ENCODE measurements at places on chromosomes 6 and 20.
A peak's percentile ranks its signal among the peaks of the same experiment; 100 is the strongest.

DNA sequence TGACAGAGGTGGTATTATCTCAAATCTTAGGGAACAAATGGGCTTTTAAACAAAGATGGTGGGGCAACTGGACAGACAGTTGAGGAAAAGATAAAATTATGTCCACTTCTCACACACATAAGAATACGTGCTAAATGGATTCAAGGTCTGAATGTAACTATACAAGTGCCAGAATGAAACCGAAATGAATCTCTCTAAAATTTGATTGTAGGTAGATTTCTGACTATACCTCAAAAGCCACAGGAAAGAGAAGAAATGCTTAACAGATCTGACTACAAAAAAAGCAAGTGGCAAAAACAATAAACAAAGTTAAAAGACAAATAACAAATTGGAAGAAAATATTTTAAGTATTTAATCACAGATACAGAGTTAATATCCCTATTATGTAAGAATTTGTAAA lies 182.7 kb upstream of the OLIG3 start:
- DNase-seq, result no peak

- DNase-seq, result no peak
These were observed 11.8 kb downstream of the SLC17A3 start for GRCh38 chr6:25862199-25862598.

- no peak for DNase-seq
These were observed 38.4 kb downstream of the THBS2 start for GRCh38 chr6:169215201-169215681.

GRCh38 chr6:35299674-35300073 lies 2.1 kb downstream of the DEF6 start:
- DNase-seq, result no peak

DNA sequence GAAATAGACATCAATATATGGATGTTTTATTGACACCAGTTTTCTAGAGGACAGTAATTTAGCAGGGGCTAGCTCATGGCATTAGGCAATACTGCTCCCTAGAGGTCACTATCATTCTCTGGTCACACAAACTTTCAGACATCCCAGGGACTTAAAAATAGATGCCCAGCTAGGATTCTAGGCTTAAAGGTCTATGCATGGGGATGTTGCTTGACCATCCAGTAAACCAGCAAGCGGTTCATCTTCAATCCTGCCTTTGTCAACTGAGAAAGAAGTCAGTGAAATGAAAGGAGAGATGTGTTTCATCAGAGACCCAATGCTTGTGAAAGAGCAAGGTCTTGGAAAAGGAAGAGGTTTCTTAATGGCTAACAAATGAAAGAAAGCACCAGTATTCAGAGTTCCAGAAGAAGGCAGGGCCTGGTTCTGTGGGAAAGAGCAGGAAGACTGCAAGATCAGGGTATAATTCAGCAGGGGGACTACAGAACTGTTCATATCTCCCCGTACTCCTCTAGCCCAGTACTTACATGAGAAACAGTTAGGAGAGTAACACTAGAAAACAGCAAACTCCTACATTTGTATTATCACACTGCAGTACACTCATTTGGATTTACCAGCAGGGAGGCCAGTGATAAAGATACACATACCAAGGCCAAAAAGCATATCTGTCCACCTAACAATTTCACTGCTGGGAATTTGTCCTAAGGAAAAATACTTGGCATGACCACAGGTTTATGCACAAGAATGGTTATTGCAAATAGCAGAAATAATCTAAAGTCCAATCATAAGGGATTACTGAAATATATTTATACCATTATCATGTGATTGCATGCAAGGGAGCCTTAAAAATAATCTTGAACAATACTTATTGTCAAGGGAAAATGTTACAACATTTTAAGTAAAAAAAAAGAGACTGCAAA lies 151.4 kb upstream of the LAMA2 start:
- DNase-seq, result peak; percentile 27

- no peak for DNase-seq
These were observed 143.8 kb downstream of the UNC5CL start for GRCh38 chr6:40894962-40895799.

- DNase-seq, result no peak
These were observed 523 bp upstream of the COX7A2 start for GRCh38 chr6:75244063-75244584.

DNA sequence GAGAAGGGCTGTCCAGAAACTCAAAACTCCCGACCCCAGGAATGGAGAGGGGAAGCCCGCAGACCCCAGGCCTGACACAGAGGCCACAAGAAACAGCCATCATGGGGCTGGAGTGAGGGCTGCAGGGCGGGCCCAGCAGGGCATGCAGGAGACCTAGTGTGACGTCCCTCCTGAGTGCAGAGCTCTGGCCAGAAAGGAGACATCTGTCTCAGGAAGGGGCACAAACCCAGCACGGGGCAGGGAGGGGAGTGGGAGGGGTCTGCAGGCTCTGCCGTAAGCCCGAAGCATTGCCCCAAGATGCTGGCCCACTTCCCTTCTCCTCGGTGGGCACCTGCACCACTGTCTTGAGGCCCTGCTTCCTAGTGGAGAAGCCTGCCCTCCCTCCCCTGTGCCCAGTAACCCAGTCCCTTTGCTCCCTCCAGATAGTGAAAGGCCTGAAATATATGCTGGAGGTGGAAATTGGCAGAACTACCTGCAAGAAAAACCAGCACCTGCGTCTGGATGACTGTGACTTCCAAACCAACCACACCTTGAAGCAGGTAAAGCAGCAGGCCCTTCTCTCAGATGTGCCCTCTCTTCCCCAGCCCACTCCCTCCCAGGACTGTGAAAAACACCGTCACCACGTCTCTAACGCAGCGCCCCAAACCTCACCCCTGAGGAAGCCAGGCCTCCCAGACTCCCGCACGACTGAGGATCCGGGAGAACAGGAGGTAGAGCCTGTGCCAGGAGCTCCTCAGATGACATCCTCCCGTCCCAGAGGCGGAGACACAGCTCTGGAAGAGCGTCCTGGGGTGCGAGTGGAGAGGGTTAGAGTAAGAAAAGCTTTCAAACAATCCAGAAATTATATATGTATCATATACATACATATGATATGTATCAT lies 9.7 kb downstream of the CST7 start:
- DNase-seq, result no peak

- DNase-seq, result no peak
These were observed 81.5 kb downstream of the RTN4IP1 start for GRCh38 chr6:106547601-106548453.

- no peak for DNase-seq
These were observed 148.0 kb downstream of the LRFN2 start for GRCh38 chr6:40439026-40439800.

DNA sequence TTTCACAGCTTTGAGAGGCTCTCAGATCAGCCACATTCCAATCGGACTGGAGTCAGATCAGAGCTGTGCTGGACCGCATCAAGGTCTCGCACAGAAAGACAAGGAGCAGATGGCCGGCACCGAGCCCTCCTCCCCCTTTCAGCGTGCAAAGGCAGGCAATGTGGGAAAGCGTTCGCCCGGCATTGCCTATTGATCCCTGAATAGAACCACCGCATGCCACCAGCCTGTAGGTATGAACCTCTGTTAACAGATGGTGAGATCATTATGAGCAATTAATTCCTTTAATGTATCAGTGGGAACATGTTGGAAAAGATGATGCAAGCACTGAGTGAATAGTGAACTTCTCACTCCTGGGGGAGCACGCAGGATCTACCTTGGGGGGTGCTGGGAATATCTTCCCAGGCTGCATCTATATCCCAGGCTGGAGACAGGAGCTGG lies 117.5 kb upstream of the ID4 start:
- no peak for DNase-seq

GRCh38 chr20:54661880-54662465 lies 186.6 kb downstream of the DOK5 start:
- no peak for DNase-seq

DNA sequence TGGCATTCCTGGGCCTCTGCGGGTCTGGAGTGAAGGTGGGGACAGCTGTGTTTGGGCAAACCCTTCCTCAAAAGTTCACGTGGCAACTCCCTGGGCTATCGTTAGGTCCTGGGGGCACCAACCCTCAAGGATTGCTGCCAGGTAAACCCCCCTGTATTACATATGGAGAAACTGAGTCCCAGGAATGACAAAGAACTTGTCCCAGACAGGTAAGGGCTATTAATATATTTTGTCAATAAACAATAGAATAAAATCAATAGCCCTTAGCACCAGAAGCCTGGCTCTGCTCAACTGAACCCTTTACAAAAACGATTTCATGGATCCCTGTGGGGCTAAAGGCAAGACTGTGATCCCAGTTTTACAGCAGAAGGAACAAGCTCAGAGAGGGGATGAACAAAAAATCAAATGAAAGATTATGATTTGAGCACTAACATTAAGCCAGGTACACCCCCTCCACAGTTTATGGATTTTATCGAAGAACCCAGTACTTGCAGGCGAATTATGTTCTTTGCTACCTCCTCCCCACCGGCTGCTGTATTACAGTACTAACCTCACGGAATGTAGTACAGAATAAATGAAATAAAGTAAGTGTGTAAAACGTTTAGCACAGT lies 2.7 kb downstream of the ID1 start:
- DNase-seq, result no peak
